ENCODE measurements at places on chromosomes 11 and 22.

DNA sequence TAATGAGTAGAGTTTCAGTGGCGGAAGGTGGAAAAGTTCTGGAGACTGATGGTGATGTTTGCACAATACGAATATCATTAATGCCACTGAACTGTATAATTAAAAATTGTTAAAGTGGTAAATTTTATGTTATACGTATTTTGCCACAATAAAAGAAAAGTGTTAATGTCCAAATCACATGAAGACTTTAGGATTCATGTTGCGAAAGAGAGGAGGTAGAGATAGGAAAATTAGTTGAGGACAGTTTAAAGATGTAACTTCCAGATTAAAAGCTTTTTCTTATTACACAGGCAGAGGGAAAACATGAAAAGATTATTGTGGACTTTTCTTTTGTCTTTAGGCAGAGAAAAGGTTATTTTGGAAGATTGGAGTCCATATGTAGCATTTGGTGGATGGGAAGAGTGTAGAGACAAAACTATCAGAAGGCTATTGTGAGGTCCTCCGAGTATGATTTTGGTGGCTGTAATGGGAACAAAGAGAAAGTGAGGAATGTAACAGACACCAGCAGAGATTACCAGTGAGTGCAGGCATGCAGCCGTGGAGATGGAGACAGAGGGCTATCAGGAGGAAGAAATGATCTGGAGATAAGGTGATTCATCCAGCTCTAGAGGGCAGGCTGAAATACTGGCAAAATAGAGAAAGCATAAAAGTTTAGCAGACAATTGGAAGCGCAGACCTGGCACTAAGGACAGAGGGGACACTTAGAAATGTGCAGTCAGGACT lies 12.5 kb downstream of the VPS26B start:
- DNase-seq = no peak

GRCh38 chr11:107468596-107468995 lies 11.0 kb upstream of the CWF19L2 start:
- DNase-seq = no peak

DNA sequence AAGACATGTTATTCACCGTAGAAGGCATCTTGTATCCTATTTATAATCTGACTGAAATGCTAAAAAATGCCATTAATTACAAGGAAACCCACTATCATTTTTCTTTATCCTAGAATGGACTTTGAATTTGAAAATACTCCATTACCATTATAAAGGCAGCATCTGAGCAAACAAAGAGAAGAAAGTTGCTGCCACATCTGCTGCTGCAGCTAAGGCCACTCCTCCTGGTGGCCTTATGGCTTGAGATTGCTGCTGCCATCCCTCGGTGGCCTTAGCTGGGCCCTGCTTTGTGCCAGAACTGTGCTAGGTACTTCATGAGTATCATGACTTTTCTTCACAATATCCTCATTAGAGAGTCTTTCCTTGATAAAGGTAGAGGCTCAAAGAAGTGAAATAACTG lies 1210.1 kb upstream of the TENM4 start:
- no peak for DNase-seq

DNA sequence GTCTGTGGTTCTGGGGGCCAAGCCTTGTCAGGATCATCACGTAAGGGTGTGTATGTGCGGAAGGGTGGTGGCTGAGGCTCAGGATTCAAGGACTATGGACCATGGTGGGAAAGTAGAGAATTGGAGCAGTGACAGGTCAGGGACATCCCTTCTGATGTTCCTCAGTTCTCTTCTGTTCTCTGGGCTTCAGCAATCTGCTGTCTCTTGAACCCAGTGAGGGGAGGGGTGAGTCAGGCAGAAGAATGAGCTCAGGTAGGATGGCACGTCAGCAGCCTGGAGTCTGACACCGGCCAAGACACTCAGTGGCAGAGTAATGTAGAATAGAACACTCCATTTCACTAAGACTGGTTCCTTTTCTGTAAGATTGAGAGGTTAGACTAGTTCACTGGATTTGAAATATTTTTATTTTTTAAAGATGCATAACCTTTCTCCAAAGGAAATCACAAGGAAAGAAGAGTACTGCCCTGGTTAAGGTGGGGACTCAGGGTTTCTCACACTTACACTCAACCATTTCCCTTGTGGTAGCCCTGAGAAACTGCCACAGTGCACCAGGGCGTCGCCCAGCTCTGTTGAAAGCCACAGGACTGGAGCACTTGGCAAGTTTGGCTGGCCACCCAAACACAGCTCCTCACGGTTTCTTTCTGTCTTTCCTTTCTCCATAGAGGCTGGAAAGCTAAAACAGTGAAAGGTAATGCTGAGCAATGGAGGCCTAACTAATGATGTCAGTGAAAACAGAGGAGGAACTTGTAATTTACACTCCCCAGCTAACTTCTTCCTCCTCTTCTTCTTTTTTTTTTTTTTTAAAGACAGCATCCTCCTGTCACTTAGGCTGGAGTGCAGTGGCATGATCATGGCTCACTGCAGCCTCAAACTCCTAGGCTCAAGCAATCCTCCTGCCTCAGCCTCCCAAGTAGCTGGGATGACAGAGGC lies 23.1 kb upstream of the MICAL2 start:
- peak; percentile 67 for DNase-seq
